ENCODE measurements at places on chromosomes 12 and 14.
A peak's percentile ranks its signal among the peaks of the same experiment; 100 is the strongest.

- no peak for DNase-seq
These were observed 13.7 kb downstream of the PIGH start for GRCh38 chr14:67586369-67586768.

DNA sequence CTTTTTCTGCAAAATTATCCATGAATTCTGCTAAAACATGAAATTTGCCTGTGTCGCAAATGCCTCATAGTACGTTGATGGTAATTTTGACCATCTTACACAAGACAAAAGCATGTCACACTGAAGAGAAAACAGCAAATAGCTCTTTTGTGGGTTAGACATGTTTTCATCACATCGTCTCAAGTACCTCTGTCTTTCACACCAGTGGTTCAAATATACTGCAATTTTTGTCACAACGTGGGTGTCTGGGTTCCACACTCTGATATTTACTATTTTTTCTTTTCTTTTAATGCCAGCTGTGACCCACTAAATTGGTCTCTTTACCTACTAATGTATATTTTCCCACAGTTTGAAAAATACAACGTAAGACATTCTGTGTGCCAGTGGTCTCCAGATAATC lies 10.4 kb downstream of the KLRB1 start:
- DNase-seq = no peak

GRCh38 chr12:76446090-76446489 lies 97.9 kb upstream of the BBS10 start:
- DNase-seq = no peak

DNA sequence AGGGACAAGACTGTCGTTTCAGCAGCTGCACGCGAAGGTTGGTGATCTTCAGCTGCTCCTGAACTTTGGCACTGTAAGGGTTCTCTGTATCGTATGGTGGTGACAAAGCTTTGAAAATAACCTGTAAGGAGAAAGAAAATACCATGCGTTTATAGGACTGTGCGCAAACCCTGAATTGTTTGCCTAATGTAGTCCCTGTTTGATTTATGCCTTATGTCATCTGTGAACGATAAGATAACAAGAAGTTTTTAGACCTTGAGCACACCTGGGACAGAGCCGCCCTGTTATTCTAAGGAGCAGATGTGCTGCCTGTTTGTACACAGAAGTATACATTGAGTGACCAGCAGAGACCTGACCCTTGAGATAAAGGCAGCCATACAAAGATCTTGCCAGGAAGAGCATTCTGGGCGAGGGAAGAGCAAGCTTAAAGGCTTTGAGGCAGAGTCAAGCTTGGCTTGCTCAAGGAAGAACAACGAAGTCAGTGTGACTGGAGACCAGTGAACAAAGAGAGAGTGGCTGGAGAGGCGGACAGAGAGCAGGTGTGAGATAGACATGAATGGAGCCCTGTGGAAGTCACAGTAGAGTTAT lies 52.4 kb downstream of the NTN4 start:
- DNase-seq = no peak

DNA sequence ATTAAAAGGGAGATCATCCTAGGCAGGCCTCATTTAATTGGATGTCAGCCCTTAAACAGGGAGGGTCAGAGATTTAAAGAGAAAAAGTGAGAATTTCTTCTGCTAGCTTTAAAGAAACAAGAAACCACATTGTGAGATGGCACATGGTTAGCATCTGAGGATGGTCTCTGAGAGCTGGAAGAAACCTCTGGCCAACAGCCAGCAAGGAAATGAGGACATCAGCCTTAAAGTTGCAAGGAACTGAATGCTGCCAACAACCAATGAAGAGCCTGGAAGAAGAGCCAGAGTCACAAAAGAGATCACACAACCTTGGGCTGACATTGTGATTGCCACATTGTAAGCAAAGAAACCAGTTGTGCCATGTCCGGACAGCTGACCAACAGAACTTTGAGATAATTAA lies 17.5 kb upstream of the FAR2 start:
- DNase-seq = no peak

GRCh38 chr14:25537846-25538455 lies 488.0 kb upstream of the STXBP6 start:
- peak; percentile 19 for DNase-seq

- no peak for DNase-seq
These were observed 36.3 kb downstream of the SDR9C7 start for GRCh38 chr12:56897844-56898361.

DNA sequence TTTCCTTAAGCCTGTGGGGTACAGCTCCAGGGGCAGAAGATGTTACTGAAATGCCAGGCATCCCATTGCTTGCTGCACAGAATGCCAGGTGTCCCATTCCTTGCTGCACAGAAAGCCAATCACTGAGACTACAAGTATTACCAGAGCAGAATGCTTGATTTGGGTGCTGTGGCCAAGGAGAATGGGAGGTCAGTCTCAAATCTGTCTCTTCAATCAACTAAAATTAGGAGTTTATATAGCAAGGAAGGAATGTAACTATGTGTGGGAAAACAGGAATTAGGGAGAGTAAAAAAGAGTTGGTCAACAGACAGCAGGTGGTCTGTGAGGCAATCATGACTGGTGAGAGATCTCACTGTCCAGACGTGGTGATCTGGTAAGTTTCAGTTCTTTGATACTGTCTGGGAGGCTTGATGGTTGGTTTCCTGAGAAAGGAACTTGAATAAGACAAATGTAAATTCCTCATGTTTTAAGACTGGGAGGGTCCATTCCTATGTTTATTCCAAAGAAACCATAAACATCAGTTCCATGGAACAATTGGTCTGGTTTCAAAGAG lies 31.2 kb upstream of the VASH1 start:
- no peak for DNase-seq

GRCh38 chr12:78096909-78097597 lies 266.4 kb downstream of the NAV3 start:
- peak; percentile 95 for DNase-seq

DNA sequence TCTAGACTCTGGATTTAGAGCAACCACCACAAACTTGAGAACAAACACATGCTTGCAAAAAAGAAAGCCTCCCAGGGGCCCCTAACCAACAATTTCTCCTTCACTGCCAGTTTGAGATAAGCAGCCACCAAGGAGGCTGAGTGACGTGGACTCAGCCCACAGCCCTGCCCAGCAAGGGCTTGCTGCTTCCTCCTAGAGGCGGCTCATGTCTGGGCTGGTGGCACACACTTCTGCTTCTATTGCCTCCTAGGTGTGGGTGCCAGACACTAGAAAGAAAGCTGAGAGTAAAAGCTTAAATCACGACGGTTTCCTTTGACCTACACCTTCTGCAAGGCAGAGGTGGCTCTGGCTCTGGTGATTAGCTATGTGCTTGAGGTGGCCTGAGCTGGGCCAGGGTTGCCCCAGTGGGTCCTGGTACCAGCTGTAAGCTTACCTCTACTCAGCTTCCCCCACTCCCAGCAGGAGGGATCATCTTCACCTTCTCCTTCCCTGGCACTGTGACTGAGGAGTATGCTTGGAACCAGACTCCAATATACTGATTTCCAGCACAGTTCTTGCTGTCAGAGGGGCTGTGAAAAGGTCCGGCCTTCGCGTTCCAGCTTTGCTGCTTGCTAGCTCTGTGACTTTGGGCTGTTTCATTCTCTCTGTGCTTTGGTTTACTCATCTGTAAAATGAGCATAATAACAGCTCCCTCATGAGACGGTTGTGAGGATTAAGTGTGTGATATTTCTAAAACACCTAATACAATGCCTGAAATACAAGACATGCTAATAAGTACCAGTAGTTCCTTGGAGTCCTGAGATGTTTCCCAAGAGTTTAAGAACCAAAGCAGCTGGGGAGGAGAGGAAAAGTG lies 89.7 kb upstream of the PARP11 start:
- no peak for DNase-seq

- no peak for DNase-seq
These were observed 8.1 kb downstream of the LETMD1 start for GRCh38 chr12:51056242-51056641.

DNA sequence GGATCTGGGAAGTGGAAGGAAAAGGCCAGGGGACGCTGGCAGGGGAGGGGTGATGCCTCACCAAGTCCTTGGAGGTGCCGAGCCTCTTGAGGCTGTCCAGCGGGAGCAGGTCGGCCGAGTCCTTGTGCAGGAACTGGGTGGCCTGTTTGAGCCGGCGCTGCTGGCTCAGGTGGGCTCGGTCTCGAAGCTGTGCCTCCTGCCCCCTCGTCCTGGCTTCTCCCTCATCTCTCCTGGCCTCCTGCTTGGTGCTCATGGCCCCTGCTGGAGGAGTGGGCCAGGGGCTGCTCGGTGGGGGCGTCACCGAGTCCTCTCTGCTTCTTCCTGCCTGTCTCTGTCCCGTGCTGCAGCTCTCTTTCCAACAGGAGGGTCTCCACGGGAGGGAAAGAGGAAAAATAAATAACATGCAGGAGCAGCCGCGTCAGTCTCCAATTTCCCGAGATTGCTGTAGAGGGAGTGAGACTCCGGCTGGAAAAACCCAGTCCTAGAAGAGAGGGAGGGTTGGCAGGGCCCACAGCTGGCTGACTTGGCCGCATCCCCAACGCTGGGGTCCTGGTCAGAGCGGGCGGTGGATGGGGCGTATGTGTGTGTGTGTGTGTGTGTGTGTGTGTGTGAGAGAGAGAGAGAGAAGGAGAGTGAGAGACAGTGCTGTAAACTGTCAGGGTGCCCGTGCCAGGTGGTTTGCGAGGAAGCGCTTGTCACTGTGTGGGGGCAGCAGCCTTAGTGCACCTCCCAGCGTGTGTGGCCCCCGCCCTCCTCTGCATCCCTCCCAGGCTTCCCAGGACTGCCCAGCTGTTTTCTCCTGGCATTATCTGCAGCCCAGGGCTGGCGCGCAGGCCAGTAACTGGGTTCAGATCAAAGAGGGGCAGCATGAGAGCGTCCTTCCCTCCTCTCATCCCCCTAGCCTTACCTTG lies at the start of gene NRIP2:
Gene NRIP2, minus strand, starts transcription at position 455 of the 911 bp plus-strand sequence. Its CDS starts 52 bp downstream, at position 403.
- DNase-seq = peak; percentile 80

- DNase-seq = no peak
These were observed 105.6 kb downstream of the PTPRO start for GRCh38 chr12:15427913-15428312.

Data from NCI-H2171 treated with DMSO at 0.1 percent for 48 hours (cell line).